ENCODE measurements at places on chromosomes 1 and 21. TPM values are rescaled to one million over a fixed set of nuclear protein-coding genes. Genes with fewer than 3 reads are reported as not detected.
A peak's percentile ranks its signal among the peaks of the same experiment; 100 is the strongest.

DNA sequence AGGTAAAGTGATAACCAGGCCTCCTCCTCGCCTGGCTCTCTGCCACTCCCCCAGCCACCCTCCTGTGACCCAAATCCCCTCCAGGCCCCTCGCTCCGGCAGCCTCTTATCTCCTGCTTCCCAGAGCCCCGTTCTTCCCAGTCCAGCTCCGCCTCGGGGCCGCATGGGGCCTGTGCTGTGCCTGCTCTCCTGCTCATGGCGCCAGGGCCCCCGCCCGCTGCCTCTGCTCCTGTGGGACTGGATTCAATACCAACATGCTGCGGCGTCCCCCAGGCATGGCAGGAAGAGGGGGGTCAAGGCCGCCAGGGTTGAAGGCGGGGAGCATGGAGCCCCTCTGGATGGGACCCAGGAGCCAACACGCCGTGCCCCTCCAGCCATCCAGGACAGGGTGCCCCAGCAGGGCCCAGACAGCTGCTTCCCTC lies 213.0 kb upstream of the VAMP3 start:
- DNase-seq = peak; percentile 23

- DNase-seq = no peak
Measured at GRCh38 chr1:197101978-197102377, 34.9 kb upstream of the F13B start.

DNA sequence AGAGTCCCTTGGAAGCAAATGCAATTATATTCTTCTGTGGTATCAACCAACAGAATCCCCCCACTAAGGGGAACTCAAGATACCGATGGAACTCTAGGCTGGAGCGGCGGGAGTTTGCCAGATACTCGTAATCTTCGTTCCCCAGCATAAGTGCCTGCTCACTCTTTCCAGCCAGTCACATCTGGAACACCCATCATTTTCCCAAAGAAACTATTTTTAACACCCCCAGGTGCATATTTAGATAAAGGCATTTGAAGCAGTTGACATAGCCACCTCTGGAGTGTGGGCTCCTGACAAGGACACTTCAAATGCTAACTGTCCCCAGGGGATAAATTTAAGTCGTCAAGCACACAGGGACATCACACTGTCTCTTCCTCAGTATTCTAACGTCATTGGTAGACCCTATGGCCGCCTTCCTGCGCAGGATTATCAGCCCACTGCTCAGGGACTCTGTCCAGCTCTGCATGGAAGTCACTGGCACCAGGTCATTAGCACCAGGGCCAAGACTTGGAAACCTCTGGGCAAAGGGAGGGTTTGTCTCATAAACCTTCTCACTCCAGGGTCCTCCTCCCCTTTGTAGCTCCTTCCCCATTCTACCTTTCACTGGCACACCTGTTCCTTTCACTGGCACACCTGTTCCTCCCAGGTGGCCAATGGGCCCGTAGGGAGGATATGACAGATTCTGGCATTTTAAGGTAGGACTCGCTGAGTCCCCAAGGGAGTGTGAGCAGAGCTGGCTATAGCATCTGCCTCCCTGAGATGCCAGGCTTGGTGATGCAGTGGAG lies 48.8 kb downstream of the H3-3A start:
- no peak for DNase-seq

DNA sequence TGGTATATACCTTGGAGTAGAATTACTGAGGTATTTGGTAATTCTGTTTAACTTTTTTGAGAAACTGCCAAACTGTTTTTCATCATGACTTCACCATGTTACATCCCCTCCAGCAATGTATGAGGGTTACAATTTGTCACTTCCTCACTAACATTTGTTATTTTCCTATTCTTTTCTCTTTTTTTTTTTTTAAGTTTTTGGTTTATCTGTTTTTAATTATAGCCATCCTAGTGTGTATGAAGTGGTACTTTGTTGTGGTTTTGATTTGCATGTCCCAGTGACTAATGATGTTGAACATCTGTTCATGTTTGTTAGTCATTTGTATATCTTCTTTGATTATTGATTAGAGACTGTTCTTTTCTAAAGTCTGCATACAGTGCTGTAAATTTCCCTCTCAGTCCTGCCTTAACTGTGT lies 147.3 kb downstream of the HS2ST1 start:
- no peak for DNase-seq

Gene SPRR4
- total RNA-seq = not detected

GRCh38 chr1:221729771-221730330 lies 12.0 kb downstream of the DUSP10 start:
- DNase-seq = no peak

DNA sequence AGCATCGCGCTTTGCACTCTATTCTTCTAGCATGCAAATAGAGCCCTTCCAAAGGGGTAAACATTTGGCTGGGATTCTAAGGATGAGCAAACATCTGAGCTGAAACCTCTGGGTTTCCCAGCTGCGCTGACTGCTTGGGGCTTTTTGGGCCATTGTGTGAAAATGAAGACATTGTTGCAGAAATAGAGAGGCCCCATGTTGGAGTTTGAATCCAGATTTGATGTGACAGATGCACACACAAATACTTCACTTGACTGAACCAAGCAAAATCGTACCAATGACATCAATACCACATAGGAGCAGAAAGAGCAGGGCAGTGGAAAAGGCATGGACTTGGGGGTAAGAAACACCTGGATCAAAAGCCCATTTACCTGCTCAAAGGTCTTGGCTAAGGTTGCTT lies 144.6 kb upstream of the HMGB4 start:
- DNase-seq = no peak
